ENCODE measurements at places on chromosomes 16 and 17.
A peak's percentile ranks its signal among the peaks of the same experiment; 100 is the strongest.

GRCh38 chr17:75931062-75931461, 9.8 kb downstream of the FBF1 start:
- no peak for DNase-seq

GRCh38 chr17:56867948-56868376, 34.0 kb downstream of the DGKE start:
- peak; percentile 54 for DNase-seq

GRCh38 chr16:18933501-18933900, 7.3 kb upstream of the SMG1 start:
- no peak for DNase-seq

GRCh38 chr17:74745548-74746177, 2.8 kb upstream of the NHERF1 start:
- no peak for DNase-seq

- DNase-seq: no peak
These were observed 281.5 kb downstream of the HS3ST3A1 start for GRCh38 chr17:13320046-13320785.

DNA sequence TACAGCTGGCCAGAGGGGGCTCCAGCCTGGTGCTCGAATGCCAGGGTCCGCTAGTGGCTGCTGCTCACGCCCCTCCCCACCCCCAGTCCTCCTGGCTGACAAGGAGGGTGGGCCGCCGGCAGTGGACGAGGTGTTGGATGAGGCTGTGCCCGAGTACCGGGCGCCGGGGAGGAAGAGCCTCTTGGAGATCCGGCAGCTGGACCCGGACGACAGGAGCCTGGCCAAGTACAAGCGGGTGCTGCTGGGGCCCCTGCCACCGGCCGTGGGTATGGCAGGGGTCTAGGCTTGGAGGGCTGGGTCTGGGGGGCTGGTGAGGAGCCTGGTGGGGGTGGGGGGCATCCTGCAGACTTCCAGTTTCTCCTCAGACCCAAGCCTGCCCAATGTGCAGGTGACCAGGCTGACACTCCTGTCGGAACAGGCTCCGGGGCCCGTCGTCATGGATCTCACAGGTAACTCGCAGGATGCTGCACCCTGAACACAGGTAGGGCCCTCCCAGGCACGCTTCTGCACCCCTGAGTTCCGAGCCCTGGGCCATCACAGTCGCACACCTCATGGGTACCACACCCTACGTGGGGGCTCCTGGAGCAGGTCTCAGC, 1.2 kb upstream of the PDIA2 start:
- DNase-seq: no peak

GRCh38 chr17:80652756-80653330, 108.2 kb downstream of the RPTOR start:
- DNase-seq: no peak

DNA sequence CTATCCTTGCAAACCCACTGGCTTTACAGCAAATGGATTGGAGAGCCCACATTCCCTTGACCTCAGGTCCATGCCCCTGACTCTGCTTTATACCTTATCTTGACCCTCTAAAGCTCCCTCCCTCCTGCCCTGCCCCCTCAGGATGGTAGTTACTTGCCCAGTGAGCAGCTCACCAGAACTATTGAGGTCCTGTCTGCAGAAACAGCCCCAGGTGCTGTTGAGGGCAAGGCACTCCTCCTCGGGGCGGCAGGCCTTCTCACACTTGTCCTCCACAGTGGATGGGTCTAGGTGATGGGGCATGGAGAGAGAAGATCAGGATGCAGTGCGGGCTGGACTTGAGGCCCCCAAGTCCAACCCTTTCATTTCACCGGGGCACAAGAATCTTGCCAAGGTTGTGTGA, 4.6 kb downstream of the GP2 start:
- DNase-seq: no peak

DNA sequence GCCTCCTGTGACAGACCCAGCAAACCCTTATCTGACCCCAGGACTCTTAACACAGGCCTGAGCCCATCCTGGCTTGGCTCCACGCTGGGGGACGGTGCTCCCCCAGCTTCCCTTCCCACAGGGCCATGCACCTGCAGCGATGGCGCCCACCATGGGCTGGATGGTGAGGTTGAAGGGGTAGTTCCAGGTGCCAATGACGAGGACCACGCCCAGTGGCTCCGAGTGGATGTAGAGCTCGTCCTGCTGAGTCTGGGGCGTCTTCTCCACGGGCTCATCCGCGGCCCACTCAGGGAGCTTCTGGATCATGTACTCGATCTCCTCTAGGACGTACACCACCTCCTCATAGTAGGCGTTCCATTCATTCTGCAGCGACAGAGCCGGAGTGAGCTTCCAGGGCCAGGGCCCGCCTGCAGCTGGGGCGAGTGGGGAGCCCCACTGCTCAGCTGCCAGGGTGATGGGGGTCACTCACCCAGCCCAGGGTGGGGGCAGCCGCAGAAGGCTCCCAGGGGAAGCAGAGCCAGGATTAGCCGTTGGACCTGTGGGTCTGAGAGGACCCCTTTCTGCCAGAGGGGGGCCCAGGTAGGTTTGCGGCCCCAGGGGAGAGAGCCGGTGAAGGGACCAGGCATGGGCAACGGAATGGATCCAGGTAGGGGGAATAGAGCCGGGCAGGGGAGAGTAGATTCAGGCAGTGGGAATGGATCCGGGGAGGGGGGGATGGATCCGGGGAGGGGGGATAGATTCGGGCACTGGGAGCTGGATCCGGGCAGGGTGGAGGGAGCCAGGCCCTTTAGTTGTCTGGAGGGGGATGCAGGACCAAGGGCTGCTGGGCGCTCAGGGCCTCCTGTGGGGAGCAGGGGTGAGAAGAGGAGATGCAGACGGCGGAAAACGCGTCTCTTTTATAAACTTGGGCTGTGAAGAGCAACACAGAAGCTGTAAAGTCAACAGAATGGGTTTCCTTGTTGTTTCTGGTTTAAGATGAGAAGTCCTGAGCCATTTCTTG, 4.7 kb downstream of the ALDH3A1 start:
- no peak for DNase-seq

- no peak for DNase-seq
These were observed 128.8 kb downstream of the HS3ST2 start for GRCh38 chr16:22942811-22943210.

- no peak for DNase-seq
These were observed 1.4 kb upstream of the AMZ2 start for GRCh38 chr17:68246271-68247028.

DNA sequence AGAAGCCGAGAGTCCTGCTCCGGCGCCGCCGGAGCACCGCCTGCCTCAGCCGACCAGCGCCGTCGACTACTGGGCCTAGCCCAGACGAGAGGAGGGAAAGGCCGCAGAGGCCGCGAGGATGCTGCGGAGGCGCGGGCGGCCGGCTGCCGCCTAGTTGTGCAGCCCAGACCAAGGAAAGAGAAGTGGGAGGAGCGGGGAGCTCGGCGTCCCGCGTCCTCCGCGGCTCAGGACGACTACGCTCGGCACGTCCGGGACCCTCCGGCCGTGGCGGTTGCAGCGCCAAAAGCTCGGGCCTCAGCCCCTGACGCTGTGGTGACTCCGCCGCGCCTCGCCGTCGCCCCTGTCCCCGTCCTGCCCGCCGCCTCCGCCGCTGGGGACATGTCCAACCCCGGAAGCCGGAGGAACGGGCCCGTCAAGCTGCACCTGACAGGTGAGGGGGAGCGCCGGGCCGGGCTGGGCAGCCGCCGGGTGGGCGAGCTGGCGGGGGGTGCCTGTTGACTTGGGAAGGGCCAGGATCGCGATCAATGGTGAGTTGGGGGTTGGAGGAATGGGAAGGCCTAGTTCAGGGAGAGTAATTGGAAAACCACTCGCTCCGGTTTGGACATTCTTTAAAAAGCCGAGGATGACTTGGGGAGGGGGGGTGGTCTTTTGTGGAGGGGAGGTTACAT, 37.7 kb downstream of the RNF135 start:
- peak; percentile 27 for DNase-seq

- no peak for DNase-seq
These were observed 60.9 kb downstream of the CYB5B start for GRCh38 chr16:69485361-69485760.

DNA sequence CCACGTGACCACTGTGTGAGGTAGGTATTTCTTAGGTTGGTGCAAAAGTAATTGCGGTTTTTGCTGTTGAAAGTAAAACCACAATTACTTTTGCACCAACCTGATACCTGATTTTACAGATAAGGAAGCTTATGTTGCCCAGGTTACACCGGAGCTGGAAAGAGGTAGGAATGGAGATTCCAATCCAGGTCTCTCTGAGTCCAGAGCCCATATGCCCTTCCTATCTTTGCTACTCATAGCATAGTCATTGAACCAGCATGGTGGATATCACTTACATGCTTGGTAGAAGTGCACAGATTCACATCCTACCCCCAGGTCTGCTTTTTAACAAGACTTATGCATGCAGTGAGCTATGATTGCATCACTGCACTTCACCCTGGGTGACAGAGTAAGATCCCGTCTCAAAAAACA, 61.8 kb downstream of the ARSG start:
- DNase-seq: no peak

- DNase-seq: peak; percentile 94
These were observed at the start of gene AARSD1 for GRCh38 chr17:42964161-42964932. Gene AARSD1, minus strand, starts transcription at chr17:42964454. Its CDS starts 14 bp downstream, at chr17:42964440.

DNA sequence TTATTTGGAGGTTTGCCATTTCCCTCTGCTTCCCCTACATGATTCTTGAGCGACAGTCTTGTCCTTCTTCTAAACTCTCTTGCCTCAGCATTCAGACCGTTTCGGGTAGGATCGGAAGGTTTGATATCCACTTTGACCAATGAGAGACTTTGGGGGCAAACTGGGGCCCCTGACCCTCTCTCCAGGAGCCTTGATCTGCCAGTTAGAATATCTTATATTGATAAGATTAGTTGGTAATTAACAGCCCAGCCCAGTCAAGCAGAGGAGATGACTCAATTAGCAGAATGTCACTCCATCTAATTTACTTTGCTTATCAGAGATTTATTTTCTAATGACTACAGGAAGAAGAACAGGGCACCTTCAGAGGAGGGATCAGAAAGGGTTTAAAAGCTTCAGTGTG, 532.8 kb downstream of the XYLT1 start:
- DNase-seq: no peak

DNA sequence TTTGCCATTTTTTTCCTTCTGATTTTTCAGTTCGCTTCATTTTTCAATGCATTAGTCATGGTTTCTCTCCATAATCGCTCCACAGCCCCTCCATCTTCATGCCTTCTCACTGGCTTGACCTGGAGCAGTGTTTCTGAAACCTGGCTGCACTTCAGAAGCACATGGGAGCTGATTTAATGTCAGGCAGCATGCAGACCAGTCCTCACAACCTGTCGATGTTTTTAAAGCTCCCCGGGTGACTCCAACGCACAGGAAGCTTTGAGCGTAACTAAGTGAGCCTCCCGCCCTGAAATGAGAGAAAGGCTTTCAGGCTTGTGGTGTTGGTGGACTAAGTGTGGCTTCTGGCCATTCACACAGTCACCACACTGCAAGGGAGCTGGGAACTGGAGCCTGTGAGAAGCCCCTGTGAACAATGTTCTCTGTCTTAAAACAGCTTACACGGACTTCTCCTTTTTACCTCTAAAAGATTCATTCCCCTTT, 16.8 kb upstream of the DRG2 start:
- no peak for DNase-seq

GRCh38 chr16:1530349-1530882, 3.0 kb upstream of the TMEM204 start:
- peak; percentile 28 for DNase-seq

DNA sequence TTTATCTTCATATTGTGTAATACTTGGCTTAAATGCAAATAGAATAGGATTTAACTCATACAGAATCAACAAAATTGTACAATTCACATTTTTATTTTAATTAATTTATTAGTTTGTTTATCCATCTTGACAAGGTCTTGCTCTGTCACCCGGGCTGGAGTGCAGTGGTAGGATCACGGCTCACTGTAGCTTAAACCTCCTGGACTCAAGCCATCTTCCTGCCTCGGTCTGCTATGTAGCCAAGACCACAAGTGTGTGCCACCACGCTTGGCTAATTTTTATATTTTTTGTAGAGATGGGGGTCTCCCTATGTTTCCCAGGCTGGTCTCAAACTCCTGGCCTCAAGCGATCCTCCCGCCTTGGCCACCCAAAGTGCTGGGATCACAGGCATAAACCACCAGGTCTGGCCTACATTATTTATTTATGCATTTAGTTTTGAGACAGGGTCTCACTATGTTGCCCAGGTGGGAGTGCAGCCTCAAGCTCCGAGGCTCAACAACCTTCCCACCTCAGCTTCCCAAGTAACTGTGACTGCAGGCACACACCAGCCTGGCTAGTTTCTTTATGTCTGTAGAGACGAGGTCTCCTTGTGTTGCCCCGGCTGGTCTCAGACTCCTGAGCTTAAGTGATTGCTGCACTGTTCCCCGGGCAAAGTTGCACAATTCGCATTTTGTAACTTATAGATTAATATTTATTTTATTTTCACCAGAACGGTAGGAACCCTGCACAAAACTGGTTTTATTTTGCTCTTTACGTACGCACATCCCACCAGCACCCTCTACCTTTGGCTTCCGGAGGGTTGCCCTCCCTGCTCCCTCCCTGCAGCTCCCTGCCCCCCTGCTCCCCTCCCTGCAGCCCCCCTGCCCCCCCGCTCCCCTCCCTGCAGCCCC, 4.9 kb downstream of the DPEP1 start:
- DNase-seq: no peak

DNA sequence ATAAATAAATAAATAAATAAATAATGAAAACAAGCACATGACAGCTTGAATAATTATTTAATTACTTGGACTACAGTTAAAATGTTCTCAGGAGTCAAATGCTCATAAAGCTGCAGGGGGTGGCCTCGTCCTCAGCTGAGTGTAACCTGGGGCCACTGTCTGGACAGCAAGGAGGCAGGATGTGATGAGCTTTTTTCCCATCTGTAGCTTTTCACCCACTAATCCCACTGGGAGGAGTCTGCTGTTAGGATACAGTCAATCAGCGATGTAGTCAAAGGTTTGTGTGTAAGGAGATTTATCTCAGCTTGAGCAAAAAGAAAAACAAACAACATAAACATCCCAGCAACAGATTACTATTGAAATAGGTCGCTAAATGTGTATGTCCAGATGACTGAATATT, 22.5 kb downstream of the ZCCHC14 start:
- no peak for DNase-seq

- peak; percentile 21 for DNase-seq
These were observed 16.9 kb downstream of the CMC2 start for GRCh38 chr16:80989801-80990200.

- DNase-seq: no peak
These were observed 29.9 kb downstream of the YPEL2 start for GRCh38 chr17:59361386-59361785.

DNA sequence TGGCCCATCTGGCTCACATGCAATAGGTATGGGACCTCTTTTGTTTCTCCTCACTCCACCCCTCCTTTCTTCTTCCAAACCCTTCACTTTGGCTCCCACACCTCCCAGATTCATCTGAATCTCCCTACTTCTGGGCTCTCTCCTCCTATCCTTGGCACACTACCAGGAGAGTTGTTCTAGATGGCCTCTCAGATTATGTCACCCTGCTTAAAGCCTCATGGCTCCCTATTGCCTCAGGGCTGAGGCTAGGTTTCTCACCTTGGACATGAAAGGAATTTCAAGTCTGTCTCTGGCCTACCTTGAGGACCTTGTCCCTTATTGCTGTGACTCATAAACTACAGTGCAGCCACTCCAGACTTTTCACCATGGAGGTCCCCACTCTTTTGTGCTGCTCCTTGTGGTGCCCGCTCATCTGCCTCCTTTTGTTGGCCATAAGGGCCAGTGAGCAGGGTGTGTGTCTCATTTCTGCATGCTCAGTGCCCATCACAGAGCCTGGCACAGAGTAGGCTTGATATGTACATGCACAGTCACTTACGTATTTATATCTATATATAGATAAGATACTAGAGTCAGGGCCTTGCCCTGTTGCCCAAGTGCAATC, 1.0 kb upstream of the MFAP4 start:
- peak; percentile 23 for DNase-seq

Data from bronchial epithelial cell (primary cell).